ENCODE measurements at places on chromosomes 3 and 15. TPM values are rescaled to one million over a fixed set of nuclear protein-coding genes. Genes with fewer than 3 reads are reported as not detected.

DNA sequence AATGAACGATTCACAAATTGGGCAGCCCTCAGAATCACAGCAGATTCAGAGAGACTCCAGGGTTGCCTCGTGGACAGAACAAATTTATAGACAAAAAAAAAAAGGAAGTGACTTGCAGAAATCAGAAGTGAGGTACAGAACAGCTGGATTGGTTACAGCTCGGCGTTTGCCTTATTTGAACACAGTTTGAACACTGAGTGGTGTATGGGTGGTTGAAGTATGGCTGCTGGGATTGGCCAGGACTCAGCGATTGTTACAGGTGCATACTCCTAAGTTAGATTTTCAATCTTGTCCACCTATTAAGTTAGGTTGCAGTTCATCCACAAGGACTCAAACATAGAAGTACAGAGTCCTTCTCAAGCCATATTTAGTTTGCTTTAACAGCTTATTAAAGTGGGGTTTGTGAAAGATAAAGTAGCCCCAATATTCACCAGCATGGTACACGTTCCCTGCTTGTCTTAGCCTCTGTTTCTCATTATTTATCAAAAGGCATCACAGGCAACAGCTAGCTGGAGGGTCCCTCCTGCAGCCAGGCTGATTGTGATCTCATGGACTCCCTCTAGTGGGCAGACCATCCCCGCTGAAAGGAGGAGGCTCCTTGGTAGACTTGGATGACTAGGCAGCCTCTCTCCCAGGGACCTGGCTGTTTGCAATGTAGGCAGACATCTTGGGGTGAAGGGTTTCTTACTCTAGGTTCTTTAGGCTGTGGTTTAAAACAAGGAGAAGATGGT, 17.6 kb upstream of the ALDH1L1 start:
- H3K27me3 ChIP-seq = peaks cover 14% of the 10 kb centered on the region
- no peaks in the 10 kb centered on the region for H3K4me1 ChIP-seq
- H3K4me3 ChIP-seq = no peak overlapping the region
- no peak overlapping the region for H3K27ac ChIP-seq

- H3K4me1 ChIP-seq = peaks cover 57% of the 10 kb centered on the region
- no peak for DNase-seq
- H3K4me3 ChIP-seq = peak overlapping the region; percentile 48
- peak overlapping the region; percentile 31 for H3K27ac ChIP-seq
Measured at GRCh38 chr3:179174316-179174715, 26.2 kb downstream of the PIK3CA start.

DNA sequence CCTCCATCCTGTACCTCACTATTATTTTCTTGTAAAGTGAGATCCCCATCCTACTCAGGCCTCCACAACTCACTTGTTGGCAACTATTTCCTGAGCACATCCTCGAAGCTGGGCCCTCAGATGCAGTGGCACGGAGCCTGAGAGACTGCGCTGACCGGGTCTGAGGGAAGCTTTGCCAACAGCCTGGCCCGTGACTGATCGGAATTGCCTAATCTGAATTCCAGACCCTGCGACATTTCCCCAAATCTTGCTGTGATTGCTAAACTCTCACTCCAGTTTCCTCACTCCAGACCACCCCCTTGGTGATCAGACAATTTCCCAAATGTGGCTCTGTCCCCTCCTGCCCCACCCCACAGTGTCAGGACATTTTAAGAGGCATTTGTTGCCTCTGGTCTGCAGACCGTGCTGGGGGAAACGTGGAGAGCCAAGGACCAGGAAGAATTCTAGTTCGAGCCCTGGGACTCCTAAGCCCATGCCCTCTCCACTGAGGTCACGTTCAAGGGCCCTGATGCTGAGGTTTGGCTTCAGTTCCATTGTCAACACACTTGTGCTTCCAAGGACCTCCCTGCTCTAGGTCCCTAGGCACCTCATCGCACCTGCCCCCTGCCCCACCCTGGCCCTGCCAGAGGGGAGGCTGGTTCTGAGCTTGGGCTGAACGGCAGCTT, 22.8 kb downstream of the KLHL25 start:
- no peak overlapping the region for H3K27ac ChIP-seq
- H3K36me3 ChIP-seq = no peaks in the 10 kb centered on the region
- no peak for DNase-seq
- H3K4me3 ChIP-seq = no peak overlapping the region

- H3K27me3 ChIP-seq = no peaks in the 10 kb centered on the region
- peaks cover 17% of the 10 kb centered on the region for H3K4me1 ChIP-seq
- peaks cover 75% of the 10 kb centered on the region for H3K36me3 ChIP-seq
- H3K27ac ChIP-seq = no peak overlapping the region
- H3K4me3 ChIP-seq = no peak overlapping the region
- no peak for DNase-seq
Measured at GRCh38 chr3:112568642-112569041, 6.8 kb downstream of the SLC35A5 start.

- peaks cover 32% of the 10 kb centered on the region for H3K27me3 ChIP-seq
- H3K27ac ChIP-seq = no peak overlapping the region
Measured at GRCh38 chr3:13883681-13884080, 3.8 kb upstream of the WNT7A start.

DNA sequence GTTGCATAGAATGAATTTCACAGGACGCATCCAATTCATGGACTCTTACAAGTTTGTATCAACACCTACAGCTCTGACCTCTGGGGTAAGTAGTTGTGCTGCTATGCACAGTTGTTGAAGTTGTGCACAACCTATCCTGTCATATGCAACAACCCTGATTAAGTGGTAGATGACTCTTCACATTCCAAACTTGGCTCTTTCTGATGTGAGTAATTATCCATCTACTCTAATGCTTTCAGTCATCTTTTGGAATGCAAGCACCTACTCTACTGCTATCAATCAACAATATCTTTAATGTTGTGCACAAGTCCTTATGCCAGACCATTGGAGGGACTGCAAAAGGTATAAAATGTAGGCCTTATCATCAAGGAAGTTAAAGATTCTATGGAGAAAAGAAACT, 921.4 kb downstream of the MCTP2 start:
- H3K27me3 ChIP-seq = no peaks in the 10 kb centered on the region
- no peak overlapping the region for H3K27ac ChIP-seq
- H3K4me1 ChIP-seq = no peaks in the 10 kb centered on the region
- no peak for DNase-seq
- H3K36me3 ChIP-seq = no peaks in the 10 kb centered on the region

GRCh38 chr3:149315694-149316093, 17.7 kb downstream of the TM4SF18 start:
- H3K4me3 ChIP-seq = no peak overlapping the region
- DNase-seq = no peak
- H3K27me3 ChIP-seq = peaks cover 9% of the 10 kb centered on the region
- no peaks in the 10 kb centered on the region for H3K36me3 ChIP-seq
- H3K4me1 ChIP-seq = no peaks in the 10 kb centered on the region

Gene ATR
- total RNA-seq = 47.6 TPM

GRCh38 chr3:135085652-135086436, 290.8 kb downstream of the EPHB1 start:
- DNase-seq = no peak
- H3K27me3 ChIP-seq = no peaks in the 10 kb centered on the region
- H3K27ac ChIP-seq = no peak overlapping the region
- H3K4me1 ChIP-seq = no peaks in the 10 kb centered on the region
- no peaks in the 10 kb centered on the region for H3K36me3 ChIP-seq
- no peak overlapping the region for H3K4me3 ChIP-seq

Gene SLC30A4
- total RNA-seq = 3.9 TPM

Gene HDDC3
- 17.6 TPM for total RNA-seq

Gene SNX4
- total RNA-seq = 30.2 TPM

Gene ROPN1
- total RNA-seq = not detected

Gene HCN4
- not detected for total RNA-seq

DNA sequence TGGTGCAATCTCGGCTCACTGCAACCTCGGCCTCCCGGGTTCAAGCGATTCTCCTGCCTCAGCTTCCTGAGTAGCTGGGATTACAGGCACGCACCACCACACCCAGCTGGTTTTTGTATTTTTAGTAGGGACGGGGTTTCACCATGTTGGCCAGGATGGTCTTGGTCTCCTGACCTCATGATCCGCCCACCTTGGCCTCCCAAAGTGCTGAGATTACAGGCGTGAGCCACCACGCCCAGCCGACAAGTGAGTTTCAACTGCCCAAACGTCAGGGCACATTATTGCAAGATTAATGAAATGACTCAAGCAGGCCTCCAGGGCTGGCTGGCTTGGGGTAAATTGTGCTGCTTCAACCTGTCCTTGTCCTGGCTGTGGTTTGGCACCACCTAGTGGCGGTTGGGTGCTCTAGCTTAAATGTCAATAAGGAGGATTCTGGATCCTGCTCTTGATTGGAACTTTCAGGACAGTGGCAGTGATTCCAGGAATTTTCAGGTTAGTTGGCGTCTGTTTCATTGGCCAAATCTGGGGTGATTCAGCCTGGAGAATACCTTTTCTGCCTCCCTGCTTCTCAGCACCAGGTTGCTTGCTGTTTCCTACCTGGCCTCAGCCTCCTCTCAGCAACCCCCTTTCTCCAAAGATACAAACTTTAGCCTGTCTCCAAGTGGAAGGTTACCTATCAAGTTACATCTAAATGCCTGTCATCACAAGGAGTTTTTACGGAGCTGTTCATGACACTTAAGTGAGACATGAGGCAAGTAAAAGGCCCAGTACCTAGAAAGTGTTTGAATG, 32.4 kb upstream of the SACM1L start:
- H3K4me1 ChIP-seq = peaks cover 49% of the 10 kb centered on the region
- H3K27ac ChIP-seq = peak overlapping the region; percentile 78
- peak; percentile 71 for DNase-seq

GRCh38 chr3:57226176-57226575, 1.4 kb upstream of the APPL1 start:
- no peaks in the 10 kb centered on the region for H3K27me3 ChIP-seq
- H3K4me3 ChIP-seq = peak overlapping the region; percentile 29
- H3K36me3 ChIP-seq = peaks cover 8% of the 10 kb centered on the region
- no peak overlapping the region for H3K27ac ChIP-seq
- DNase-seq = no peak
- peaks cover 37% of the 10 kb centered on the region for H3K4me1 ChIP-seq

Gene UROC1
- not detected for total RNA-seq

GRCh38 chr3:115245438-115245837, 98.3 kb upstream of the ZBTB20 start:
- H3K36me3 ChIP-seq = no peaks in the 10 kb centered on the region
- H3K4me3 ChIP-seq = no peak overlapping the region
- H3K27ac ChIP-seq = no peak overlapping the region
- H3K4me1 ChIP-seq = no peaks in the 10 kb centered on the region

GRCh38 chr3:169939320-169939719, 27.3 kb upstream of the SEC62 start:
- H3K4me1 ChIP-seq = peaks cover 72% of the 10 kb centered on the region
- no peaks in the 10 kb centered on the region for H3K27me3 ChIP-seq
- H3K27ac ChIP-seq = peak overlapping the region; percentile 94
- no peaks in the 10 kb centered on the region for H3K36me3 ChIP-seq
- peak overlapping the region; percentile 41 for H3K4me3 ChIP-seq

GRCh38 chr3:20503394-20504082, 317.5 kb upstream of the SGO1 start:
- H3K4me3 ChIP-seq = no peak overlapping the region
- H3K27ac ChIP-seq = no peak overlapping the region
- H3K4me1 ChIP-seq = no peaks in the 10 kb centered on the region
- H3K27me3 ChIP-seq = no peaks in the 10 kb centered on the region
- DNase-seq = no peak

Gene CKMT1A
- total RNA-seq = not detected

Gene LYZL4
- not detected for total RNA-seq

GRCh38 chr3:197309528-197310361, 11.3 kb upstream of the DLG1 start:
- no peak overlapping the region for H3K4me3 ChIP-seq
- H3K27me3 ChIP-seq = peaks cover 12% of the 10 kb centered on the region
- H3K27ac ChIP-seq = peak overlapping the region; percentile 32
- H3K36me3 ChIP-seq = no peaks in the 10 kb centered on the region
- H3K4me1 ChIP-seq = peaks cover 24% of the 10 kb centered on the region

DNA sequence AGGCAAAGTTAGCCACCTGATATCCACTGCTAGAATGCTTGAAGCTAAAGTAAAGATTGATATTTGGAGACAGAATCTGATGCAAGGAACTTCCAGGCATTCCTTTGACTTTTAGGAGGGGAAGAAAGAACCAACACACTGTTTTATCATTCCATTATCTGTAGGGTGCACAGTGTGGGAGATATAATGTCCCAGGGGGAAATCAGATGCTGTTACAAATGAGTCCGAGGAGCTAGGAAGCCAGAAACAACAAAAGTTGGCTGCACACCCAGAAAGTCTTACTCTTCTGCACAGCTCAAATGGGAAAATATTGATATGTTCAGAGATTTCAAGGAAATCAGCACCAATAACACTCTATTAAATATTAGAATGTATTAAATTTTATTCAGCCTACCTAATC, 113.6 kb upstream of the ROBO1 start:
- no peaks in the 10 kb centered on the region for H3K36me3 ChIP-seq
- H3K4me1 ChIP-seq = no peaks in the 10 kb centered on the region
- no peak for DNase-seq
- H3K4me3 ChIP-seq = no peak overlapping the region
- H3K27ac ChIP-seq = no peak overlapping the region

Gene PCBP4
- 10.3 TPM for total RNA-seq

DNA sequence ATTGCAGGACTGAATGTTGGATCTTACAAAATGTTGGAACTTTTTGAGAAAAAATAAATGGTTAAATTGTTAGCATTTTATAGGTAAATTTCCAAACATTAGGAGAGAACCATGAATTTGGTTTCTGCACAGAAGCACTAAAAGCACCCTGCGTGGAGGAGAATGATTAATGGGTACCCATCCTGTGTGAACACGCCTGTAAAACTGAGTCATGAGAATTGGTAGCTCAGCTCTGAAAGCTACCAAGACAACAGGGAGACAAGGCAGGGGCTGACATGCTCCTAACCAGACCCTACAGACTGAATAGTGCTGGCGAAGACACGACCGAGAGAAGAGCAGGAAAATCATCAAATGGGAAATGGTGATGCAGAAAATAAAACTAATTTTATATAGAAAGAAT, 32.4 kb upstream of the MTMR10 start:
- no peak overlapping the region for H3K27ac ChIP-seq
- H3K4me1 ChIP-seq = peaks cover 60% of the 10 kb centered on the region
- DNase-seq = no peak
- H3K27me3 ChIP-seq = peaks cover 2% of the 10 kb centered on the region
- no peaks in the 10 kb centered on the region for H3K36me3 ChIP-seq
- no peak overlapping the region for H3K4me3 ChIP-seq

- peaks cover 19% of the 10 kb centered on the region for H3K36me3 ChIP-seq
- peak overlapping the region; percentile 61 for H3K27ac ChIP-seq
- no peak for DNase-seq
Measured at GRCh38 chr15:80003934-80004472, 33.0 kb upstream of the BCL2A1 start.

Gene CRABP1
- not detected for total RNA-seq

DNA sequence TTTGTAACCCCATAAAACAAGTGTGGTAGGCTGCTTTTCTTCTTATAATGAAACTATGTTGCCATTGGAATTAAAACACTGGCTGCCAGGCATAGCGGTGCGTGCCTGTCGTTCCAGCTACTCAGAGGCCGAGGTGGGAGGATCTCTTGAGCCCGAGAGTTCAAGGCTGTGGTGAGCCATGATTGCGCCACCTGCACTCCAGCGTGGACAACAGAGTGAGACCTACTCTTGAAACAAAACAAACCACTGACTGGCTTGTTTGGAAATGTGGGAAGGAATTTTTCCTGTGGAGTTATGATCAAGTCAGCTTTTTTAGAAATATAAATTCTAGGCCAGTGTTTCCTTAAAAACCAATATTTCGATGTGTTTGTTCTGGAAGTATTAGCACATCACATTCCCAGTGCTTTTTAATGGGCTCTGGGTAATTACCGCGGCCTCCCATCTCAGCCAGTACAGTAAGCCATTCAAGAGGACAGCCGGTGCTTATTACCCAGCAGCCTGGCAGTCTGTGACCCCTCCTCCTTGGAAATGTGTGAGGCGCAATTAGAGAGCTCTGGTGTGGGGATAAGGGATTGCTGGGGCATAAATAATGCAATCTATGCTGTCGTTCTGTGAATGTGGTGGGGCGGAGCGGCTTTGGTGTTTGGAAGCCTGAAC, 58.3 kb upstream of the TRAK1 start:
- no peak for DNase-seq
- H3K27me3 ChIP-seq = no peaks in the 10 kb centered on the region
- no peak overlapping the region for H3K4me3 ChIP-seq
- peaks cover 46% of the 10 kb centered on the region for H3K36me3 ChIP-seq
